ENCODE measurements at places on chromosomes 1 and 21. TPM values are rescaled to one million over a fixed set of nuclear protein-coding genes. Genes with fewer than 3 reads are reported as not detected.

NOC2L gene
- total RNA-seq = 46.6 TPM

ATP5IF1 gene
- 68.2 TPM for total RNA-seq

CCDC185 gene
- total RNA-seq = not detected

NSL1 gene
- total RNA-seq = 22.5 TPM

DNA sequence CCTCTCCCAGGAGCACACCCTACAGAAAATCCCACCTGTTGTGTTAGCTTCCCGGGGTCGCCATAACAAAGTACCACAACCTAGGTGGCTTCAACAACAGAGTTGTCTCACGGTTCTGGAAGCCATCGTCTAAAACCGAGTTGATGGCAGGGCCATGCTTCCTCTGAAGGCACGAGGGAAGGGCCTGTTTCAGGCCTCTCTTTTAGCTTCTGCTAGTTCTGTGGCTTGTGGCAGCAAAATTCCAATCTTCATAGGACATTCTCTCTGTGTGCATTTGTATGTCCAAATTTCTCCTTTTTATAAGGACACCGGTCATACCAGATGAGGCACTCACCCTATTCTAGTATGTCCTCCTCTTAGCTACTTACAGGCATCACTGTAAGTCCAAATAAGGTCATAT is 3.2 kb downstream of the CFAP74 start:
- no peak overlapping the region for H3K4me3 ChIP-seq
- H3K27me3 ChIP-seq = no peaks in the 10 kb centered on the region
- no peaks in the 10 kb centered on the region for H3K36me3 ChIP-seq
- H3K4me1 ChIP-seq = no peaks in the 10 kb centered on the region
- H3K27ac ChIP-seq = no peak overlapping the region

DNA sequence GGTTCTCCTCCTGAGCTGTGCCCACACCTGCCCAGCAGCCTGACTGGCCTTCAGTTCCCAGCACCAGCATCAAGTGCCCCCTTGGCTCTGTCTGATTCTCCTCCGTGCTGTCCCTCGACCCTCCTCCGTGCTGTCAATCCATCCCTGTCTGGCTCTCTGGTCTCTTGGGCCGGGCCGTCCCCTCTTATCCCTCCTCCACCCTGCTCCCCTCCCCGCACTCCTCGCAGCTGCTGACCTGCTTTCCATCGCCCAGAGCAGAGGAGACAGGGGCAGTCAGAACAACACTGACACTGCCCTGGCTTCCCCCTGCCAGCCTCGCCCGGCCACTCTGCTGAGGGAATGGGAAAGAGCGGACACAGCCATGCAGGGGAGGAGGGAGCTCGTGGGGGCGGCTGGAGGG is 267.4 kb downstream of the CAMTA1 start:
- no peaks in the 10 kb centered on the region for H3K36me3 ChIP-seq
- no peaks in the 10 kb centered on the region for H3K4me1 ChIP-seq
- no peak for DNase-seq
- H3K27ac ChIP-seq = no peak overlapping the region

VHLL gene
- 0.46 TPM for total RNA-seq

DNA sequence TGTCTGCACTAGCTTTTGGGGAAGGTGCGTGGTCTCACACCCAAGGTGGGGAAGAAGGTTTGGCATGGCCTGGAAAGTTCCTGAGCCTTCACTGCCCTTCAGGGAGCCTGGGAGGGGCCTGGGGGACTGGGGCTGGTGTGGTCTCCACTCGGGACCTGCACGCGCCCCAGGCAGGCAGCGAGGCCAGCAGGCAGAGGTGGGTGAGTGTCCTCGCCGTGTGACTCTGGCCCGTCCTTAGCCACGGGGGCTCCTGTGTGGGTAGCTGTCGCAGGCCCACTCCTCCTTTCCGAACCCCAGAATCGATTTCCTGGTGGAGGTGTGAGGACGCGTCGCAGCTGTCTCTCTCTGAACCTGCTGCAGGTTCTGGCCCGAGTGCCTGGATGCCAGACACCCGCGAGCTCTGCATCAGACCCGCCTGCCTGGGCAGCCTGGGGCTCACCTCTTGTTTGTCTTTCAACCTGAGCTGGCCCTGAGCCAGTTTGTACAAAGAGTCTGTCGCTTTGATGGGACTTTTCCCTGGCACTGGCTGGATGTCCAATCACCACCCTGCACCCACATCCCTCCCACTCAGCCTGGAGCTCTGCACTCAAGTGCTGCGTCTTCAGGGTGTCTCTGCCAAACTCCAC is 36.0 kb upstream of the SLC19A1 start:
- H3K36me3 ChIP-seq = no peaks in the 10 kb centered on the region
- H3K4me1 ChIP-seq = no peaks in the 10 kb centered on the region
- H3K4me3 ChIP-seq = no peak overlapping the region
- no peaks in the 10 kb centered on the region for H3K27me3 ChIP-seq

DNA sequence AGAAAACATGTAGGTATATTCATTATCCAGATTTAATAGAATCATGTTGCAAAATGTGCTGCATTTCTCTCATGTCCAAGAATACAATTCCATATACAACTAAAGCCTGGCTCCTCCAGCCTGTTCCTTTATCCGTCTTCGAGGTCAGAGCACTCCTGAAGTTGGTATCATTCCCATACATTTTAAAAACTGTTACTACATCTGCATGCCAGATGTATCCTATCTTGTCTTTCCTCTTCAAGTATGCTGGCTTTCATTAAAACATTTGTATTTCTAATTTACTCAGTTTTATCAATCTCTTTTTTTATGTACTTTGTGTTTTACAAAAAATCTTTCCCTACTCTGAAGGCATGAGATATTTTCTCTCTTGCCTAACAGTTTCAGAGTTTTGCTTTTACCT is 536.6 kb upstream of the USP24 start:
- H3K27ac ChIP-seq = no peak overlapping the region
- H3K4me1 ChIP-seq = no peaks in the 10 kb centered on the region
- DNase-seq = no peak
- peaks cover 2% of the 10 kb centered on the region for H3K27me3 ChIP-seq
- H3K4me3 ChIP-seq = no peak overlapping the region

GRCh38 chr1:182662121-182662890 is 22.1 kb downstream of the RGS8 start:
- H3K27me3 ChIP-seq = no peaks in the 10 kb centered on the region
- H3K4me3 ChIP-seq = no peak overlapping the region
- no peak for DNase-seq
- H3K27ac ChIP-seq = no peak overlapping the region

LMO4 gene
- total RNA-seq = 30.6 TPM

All from naive thymus-derived CD4-positive, alpha-beta T cell (primary cell).